ENCODE measurements at places on chromosomes 7 and 10. TPM values are rescaled to one million over a fixed set of nuclear protein-coding genes. Genes with fewer than 3 reads are reported as not detected.

CYP3A5 gene
- total RNA-seq: 0.63 TPM

TAS2R40 gene
- not detected for total RNA-seq

EVX1 gene
- not detected for total RNA-seq

FRA10AC1 gene
- 10.1 TPM for total RNA-seq

CYP2W1 gene
- not detected for total RNA-seq

MACC1 gene
- 0.19 TPM for total RNA-seq

GNAT3 gene
- total RNA-seq: not detected

PTER gene
- total RNA-seq: 18.7 TPM

FAM20C gene
- total RNA-seq: 2.0 TPM

FZD8 gene
- total RNA-seq: 0.50 TPM

GLI3 gene
- 0.03 TPM for total RNA-seq

EGR2 gene
- total RNA-seq: 121 TPM

NUTM2E gene
- 0.19 TPM for total RNA-seq

CFAP70 gene
- total RNA-seq: 0.43 TPM

WEE2 gene
- not detected for total RNA-seq

CH25H gene
- 0.11 TPM for total RNA-seq

NFE2L3 gene
- total RNA-seq: 34.1 TPM

LEP gene
- total RNA-seq: not detected

WDR37 gene
- 13.5 TPM for total RNA-seq

SPDYE2 gene
- total RNA-seq: not detected

CYP2C19 gene
- total RNA-seq: 0.13 TPM

PIK3CG gene
- total RNA-seq: 18.4 TPM

RARRES2 gene
- total RNA-seq: 1.4 TPM

PRKAR1B gene
- total RNA-seq: 58.6 TPM

DUSP5 gene
- total RNA-seq: 33.5 TPM

KCNH2 gene
- 0.49 TPM for total RNA-seq

ANKRD30A gene
- not detected for total RNA-seq

MACROH2A2 gene
- total RNA-seq: 0.76 TPM

CFAP69 gene
- total RNA-seq: not detected

ARHGAP22 gene
- 0.08 TPM for total RNA-seq

UBN2 gene
- total RNA-seq: 6.7 TPM

GIMAP2 gene
- total RNA-seq: 22.7 TPM

SORCS1 gene
- total RNA-seq: not detected

CDCA7L gene
- 84.8 TPM for total RNA-seq

HACD1 gene
- total RNA-seq: 0.92 TPM

GRM8 gene
- not detected for total RNA-seq

SAP25 gene
- total RNA-seq: 7.6 TPM

NOC3L gene
- 54.6 TPM for total RNA-seq

GRID2IP gene
- total RNA-seq: not detected

STEAP1B gene
- 0.20 TPM for total RNA-seq

PUS7 gene
- 53.9 TPM for total RNA-seq

CCDC3 gene
- total RNA-seq: 0.10 TPM

GSDME gene
- total RNA-seq: 1.8 TPM

ATG9B gene
- total RNA-seq: 5.8 TPM

ASAH2 gene
- 10.0 TPM for total RNA-seq

ASB10 gene
- not detected for total RNA-seq

KLF6 gene
- 247 TPM for total RNA-seq

RSPH10B2 gene
- total RNA-seq: 0.13 TPM

TMEM72 gene
- total RNA-seq: not detected

CALCR gene
- total RNA-seq: not detected

MNX1 gene
- total RNA-seq: not detected

OR2A12 gene
- total RNA-seq: not detected

TSPAN33 gene
- total RNA-seq: 6.2 TPM

KDM7A gene
- total RNA-seq: 9.5 TPM

SLC13A1 gene
- total RNA-seq: not detected

All from activated T-cell treated with anti-CD3 and anti-CD28 coated beads, Interleukin-2, amount 50 U/mL, for 4 hours (primary cell).